ENCODE measurements at places on chromosomes 1 and 21. TPM values are rescaled to one million over a fixed set of nuclear protein-coding genes. Genes with fewer than 3 reads are reported as not detected.

Gene FCRL2
- not detected for total RNA-seq

DNA sequence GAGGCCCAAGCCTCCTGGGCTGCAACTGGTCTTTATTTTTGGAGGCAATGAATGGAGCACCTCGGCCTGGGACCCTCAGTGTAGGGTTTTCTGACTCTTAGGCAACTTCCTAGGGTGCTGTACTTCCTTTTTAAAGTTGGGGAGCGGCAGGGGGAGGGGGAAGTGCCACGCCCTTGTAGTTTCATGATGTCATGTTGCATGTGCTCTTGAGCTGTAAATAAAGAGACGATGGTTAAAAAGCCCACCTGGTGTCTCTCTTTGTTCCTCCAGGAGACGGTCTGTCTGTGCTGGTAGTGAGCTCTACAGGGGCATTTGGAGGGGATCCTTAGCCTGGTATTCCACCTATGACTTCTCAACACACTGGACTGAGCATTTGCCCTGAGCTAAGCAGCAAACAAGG lies 10.3 kb upstream of the AGTRAP start:
- no peaks in the 10 kb centered on the region for H3K27me3 ChIP-seq
- peaks cover 9% of the 10 kb centered on the region for H3K4me1 ChIP-seq
- DNase-seq, result no peak
- H3K4me3 ChIP-seq, result no peak overlapping the region
- no peak overlapping the region for H3K27ac ChIP-seq

- DNase-seq, result no peak
- no peaks in the 10 kb centered on the region for H3K36me3 ChIP-seq
- peaks cover 75% of the 10 kb centered on the region for H3K4me1 ChIP-seq
- H3K27ac ChIP-seq, result peak overlapping the region; percentile 69
- no peaks in the 10 kb centered on the region for H3K27me3 ChIP-seq
- no peak overlapping the region for H3K4me3 ChIP-seq
Measured at GRCh38 chr21:15441992-15442391, 287.8 kb upstream of the USP25 start.

- H3K27ac ChIP-seq, result no peak overlapping the region
- no peaks in the 10 kb centered on the region for H3K27me3 ChIP-seq
- DNase-seq, result no peak
Measured at GRCh38 chr1:101043776-101044175, 18.2 kb upstream of the DPH5 start.

Gene USH2A
- total RNA-seq, result 0.04 TPM

Gene SLC45A3
- total RNA-seq, result 5.1 TPM

Data from neural progenitor cell (in vitro differentiated cells).